NCI-H146 (cell line): ENCODE measurements at places on chromosomes 16 and 17.
A peak's percentile ranks its signal among the peaks of the same experiment; 100 is the strongest.

GRCh38 chr17:79800325-79801155 is 3.7 kb upstream of the CBX8 start:
- peak; percentile 82 for DNase-seq

DNA sequence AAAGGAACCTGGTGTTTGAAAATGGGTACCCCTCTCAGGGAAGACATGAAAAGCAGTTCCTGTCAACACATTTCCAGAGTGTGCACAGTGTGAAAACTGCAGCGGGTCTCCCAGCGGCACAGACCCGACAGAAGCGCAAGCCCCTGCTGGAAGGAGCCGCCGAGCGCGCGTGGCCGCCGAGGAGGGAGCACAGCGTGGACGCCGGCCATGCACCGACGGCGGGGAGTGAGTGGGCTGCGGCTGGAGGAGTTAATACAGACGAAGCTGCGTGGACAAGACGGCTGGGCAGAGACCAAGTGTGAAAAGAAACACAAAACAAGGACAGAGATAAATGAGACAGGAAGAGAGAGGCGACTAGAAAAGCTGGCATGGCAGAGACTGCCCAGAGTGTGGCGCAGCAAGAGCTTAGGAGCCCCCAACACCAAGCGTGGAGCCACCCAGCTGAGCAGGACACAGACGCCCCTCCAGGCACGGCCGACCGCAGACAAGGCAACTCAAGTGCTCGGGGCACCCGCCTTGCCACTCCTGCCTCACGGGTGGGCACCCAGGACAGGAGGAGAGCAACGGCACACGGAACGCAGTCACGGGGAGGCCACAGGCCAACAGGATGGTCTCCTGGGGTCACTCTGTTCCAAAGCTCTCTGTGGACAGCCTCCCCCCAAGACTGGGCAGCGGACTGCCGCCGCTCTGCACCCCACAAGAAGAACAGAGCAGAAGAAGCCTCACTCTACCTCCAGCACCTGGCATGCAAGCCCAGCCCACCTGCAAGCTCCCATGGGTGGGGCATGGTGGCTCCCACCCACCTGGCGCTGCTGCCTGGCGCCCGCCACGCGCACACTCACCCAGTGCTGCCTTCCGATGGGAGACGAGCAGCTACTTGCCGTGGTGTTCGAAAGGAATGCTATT is 16.5 kb downstream of the SLC16A3 start:
- no peak for DNase-seq

- no peak for DNase-seq
These were observed 358.1 kb downstream of the KCNJ2 start for GRCh38 chr17:70527364-70527888.

DNA sequence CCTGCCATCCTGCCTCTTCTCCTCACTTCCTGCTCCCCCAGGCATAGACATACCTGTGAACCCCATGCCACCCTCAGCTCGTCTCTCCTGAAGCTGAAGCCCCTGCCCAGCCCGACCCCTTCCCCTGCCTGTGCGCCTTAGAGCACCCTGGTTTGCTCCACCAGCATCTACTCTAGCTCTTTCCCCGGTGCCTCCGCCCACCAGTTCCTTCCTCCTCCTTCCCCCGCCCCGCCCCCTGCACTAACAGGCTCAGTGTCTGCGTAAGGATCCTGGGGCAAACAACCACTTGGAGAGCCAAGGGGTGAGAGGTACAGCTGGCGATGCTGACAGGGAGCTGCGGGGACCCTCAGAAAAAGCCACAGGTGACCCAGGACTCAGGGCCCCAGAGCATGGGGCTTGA is 1.9 kb downstream of the GPR142 start:
- DNase-seq, result no peak

GRCh38 chr17:16467044-16467443 is 24.9 kb downstream of the LRRC75A start:
- DNase-seq, result no peak

DNA sequence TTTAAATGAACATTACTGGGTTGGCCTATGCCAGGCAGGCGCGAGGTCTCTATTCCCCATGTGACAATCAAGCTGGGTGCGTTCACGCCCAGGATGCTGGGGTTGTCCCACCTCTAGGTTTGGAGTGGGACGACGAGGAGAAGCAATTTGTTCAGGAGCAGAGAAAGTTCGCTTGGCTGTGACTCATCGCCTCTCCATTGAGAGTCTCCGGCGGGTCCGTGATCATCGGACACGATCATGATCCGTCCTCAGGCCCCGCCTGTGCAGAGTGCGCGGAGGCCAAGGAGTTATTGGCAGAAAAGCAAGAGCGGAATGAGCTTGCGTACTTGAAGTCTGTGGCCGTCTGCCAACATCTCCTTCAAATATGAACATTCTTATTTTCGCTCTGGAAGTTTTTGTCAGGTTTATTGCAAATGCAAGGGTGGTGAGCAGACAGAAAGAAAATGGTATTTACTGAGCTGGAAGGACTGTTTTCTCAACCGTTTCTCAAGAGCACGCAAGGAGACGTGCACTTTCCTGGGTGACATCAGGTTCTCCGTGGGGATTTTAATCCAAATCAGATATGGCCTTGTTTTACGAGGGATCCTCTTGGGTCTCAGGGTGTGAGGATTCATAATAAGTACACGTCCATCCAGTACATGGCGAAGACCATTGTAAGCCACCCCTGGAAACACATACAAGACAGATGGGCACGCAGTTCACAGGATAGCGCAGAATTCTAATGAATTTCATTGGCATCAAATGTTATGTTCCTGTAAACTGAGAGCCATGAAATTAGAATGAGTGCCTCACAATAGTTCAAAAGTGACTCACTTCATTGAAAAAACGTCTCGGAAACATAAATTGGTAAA is 70.1 kb upstream of the CREBBP start:
- DNase-seq, result no peak

DNA sequence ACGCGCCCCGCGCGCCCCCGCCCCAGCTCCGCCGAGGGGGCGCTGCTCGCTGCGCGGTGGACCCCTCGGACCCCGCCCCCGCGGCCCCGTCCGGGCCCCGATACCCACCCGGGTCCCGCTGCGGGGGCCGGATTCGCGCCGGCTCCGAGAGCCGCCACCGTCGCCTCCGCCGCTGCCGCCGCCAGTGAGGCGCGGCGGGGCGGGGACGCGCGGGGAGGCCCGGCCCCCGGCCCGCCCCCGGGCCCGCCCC is at the start of gene TBC1D16:
Gene TBC1D16, minus strand, starts transcription at position 186 of the 250 bp plus-strand sequence. CDS start 22,325 bp downstream, outside the sequence.
- no peak for DNase-seq

- no peak for DNase-seq
These were observed 133.1 kb downstream of the SDK2 start for GRCh38 chr17:73510981-73511718.

DNA sequence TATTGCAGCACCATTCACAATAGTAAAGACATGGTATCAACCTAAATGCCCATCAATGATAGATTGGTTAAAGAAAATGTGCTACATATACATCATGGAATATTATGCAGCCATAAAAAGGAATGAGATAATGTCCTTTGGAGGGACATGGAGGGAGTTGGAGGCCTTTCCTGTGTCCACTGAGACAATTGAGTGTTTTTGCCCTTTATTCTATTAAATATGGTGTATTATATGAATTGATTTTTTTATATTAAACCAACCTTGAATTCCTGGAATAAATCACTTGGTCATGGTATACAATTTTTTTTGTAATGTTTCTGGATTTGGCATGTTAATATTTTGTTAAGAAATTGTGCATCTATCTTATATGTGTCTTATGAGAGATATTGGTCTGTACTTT is 9.0 kb upstream of the CCR7 start:
- DNase-seq, result no peak

DNA sequence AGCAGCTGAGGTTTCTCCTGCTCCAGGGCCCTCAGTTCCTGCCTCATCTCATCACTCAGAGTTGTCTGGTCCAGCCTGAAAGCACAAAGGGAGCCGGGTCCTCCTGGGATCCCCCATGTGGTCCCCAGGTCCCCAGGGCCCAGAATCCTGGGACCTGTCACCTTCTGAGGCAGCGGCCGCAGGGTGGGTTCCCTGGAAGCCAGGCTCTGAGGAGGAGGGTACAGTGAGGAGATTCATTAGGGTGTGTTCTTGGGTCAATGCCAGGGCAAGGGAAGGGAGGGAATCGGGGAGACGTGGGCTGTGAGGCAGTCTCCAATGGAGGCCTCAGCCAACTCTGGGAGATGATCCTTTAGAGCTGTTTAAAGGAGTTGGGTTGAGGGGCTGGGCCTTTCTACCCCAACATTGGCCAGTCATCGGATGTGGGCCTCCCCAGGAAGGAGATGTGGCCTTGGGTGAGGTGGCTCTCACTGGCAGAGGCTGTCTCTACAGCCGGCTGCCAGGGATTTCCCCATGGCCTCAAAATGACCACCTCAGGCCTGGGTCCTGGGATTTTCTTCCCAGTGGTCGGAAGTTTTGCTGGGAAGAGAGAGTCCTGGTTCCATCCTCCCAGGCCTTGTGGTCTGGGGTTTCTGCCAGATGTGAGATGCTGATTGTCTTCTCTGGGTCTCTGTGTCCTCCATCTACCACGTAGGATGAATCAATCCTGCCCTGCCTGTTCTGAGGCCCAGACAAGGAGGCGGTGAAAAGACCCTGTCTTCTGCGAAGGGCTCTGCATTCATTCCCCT is 47.3 kb downstream of the NLRP1 start:
- DNase-seq, result no peak

DNA sequence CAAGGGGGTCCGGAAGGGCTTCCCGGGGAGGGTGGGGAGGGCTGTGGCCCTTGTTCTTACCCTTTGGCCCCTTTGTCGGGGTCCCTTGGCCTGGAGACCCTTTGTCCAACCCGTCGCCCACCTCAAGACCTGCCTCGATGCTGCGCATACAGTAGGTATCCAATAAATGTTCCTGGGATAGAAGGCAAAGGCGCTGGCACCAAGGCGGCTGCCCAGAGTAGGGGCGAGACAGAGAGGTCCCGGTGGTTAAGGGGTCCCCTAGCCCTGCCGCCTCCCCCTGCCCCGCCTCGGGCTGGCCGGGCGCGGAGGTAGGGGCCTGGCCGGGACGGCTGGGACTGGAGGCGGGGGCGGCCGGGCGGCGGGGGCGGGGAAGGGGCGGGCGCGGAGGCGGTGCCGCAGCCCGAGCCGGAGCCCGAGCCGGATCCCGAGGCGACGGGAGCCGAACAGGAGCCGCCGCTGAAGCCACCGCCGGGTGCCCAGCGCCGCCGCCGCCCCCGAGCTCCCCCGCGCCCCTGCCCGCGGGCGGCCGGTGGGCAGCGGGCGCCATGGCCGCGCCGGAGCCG is at the start of gene NHERF2:
Gene NHERF2, plus strand, starts transcription at position 442 of the 563 bp plus-strand sequence. Its CDS starts 104 bp downstream, at position 546.
- peak; percentile 52 for DNase-seq

- DNase-seq, result peak; percentile 74
These were observed 1.3 kb downstream of the GJD3 start for GRCh38 chr17:40363111-40363827.

- no peak for DNase-seq
These were observed 977.2 kb downstream of the CDH11 start for GRCh38 chr16:64144617-64145016.

- DNase-seq, result no peak
These were observed 13.0 kb downstream of the KATNB1 start for GRCh38 chr16:57748596-57748995.

GRCh38 chr17:3744014-3744413 is 20.3 kb downstream of the HASPIN start:
- DNase-seq, result no peak

DNA sequence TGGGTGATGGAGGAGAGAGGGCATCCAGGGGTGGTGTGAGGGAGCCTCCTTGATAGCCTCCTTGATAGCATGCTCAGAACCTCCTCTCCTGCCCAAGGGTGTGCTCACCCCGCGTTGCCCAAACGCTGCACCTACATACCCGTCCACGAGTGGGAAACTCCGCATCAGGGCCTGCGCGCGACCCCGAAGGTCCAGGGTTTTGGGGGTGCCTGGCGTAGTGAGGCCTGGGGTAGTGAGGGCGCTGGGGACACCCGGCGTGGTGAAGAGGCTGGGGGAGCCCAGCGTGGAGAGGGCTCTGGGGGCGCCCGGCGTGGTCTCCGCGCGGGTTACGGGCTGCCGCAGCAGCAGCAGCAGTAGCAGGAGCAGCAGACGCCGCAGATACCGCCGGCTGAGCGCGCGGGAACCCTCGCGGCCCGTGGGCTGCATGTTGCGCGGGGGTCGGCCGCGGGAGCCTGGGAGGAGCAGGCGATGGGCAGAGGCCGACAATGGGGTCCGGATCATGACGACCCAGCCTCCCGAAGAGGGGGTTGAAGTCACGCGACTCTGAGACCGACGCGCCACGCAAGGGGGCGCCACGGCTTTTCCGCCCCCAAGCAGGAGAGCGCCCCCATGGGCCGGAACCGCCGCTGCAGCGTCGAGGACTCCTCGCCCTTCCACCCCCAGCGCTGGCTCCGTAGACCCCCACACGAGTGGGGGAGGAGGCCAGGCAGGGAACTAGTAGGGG is at the start of gene DPEP3:
Gene DPEP3, minus strand, starts transcription at position 545 of the 724 bp plus-strand sequence. Its CDS starts 119 bp downstream, at position 426.
- DNase-seq, result no peak

DNA sequence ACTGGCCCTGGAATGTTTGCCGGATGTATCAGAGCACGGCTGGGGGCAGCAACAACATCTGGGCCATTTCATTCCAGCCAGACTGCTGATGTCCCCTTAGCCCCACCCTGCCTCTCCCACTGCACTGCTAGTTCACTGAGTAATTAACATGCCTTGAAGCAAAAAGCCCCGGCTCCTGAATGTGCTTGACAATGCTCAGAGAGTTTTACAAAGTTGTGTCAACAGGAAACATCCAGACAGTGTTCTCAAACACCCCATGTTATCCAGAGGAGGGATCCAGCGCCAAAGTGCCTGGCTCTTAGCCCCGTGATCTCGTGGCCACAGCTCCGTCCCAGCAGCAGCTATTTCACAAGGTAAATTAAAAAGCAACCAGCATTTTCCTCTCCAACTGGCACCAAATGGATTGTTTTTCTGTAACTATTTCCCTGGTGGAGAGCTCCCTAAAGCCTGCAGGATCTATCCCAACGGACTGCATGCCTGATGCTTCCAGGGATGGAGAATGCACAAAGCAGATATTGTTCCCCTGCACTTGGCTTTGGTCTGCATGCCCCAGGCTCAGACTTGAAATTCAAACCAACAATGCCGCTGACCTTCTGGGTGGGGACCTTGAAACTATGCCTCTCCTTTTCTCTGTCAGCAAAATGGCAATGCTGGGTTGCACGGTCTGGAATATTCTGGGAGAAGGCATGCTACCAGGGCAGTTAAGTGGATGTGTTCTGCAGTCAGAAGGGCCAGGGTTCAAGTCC is 115.6 kb upstream of the CDH5 start:
- DNase-seq, result no peak

GRCh38 chr16:46803373-46803772 is 27.6 kb downstream of the C16orf87 start:
- no peak for DNase-seq

DNA sequence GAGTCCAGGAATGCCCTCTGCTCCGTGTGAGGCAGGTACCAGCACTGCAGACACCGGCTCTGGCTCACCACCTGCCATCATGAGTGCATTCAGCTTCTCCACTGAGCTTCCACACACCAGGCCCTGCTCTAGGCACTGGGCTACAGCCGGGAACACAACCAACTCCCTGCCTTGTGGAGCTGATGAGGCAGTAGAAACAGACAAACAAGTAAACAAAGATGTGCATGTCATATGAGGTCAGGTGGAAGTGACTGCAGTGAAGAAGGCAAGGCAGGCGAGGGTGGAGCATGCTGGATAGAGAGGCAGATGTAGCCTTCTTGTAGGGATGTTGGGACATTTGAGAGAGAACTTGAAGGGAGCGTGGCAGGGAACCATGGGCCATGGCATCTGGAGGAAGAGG is 5.0 kb downstream of the NLRC5 start:
- no peak for DNase-seq
